Lower lobe of right lung (tissue), 2 donors: ENCODE measurements at places on chromosomes 2 and 18. TPM values are rescaled to one million over a fixed set of nuclear protein-coding genes. Genes with fewer than 3 reads are reported as not detected.

C2orf76 gene
- 11.6 TPM for total RNA-seq

KATNAL2 gene
- total RNA-seq: 3.8 TPM

TSPYL6 gene
- total RNA-seq: not detected

DSC3 gene
- total RNA-seq: 0.24 TPM

CRYBA2 gene
- total RNA-seq: not detected

AFF3 gene
- 57.3 TPM for total RNA-seq

KCNJ3 gene
- total RNA-seq: not detected

OR6B2 gene
- not detected for total RNA-seq

TRIM43 gene
- not detected for total RNA-seq

LYG2 gene
- total RNA-seq: not detected

LIPG gene
- 3.7 TPM for total RNA-seq

STARD6 gene
- not detected for total RNA-seq

GALNT14 gene
- 0.83 TPM for total RNA-seq

QPCT gene
- 8.6 TPM for total RNA-seq

SLC4A5 gene
- total RNA-seq: 4.2 TPM

NLRC4 gene
- 24.4 TPM for total RNA-seq

CYP26B1 gene
- 2.5 TPM for total RNA-seq

PAIP2B gene
- 7.7 TPM for total RNA-seq

DPP10 gene
- total RNA-seq: 0.80 TPM

CPLX4 gene
- total RNA-seq: not detected

CIB4 gene
- not detected for total RNA-seq

GPR55 gene
- 0.74 TPM for total RNA-seq

LRRTM4 gene
- total RNA-seq: 0.77 TPM

COL4A4 gene
- total RNA-seq: 24.3 TPM

UGT1A9 gene
- total RNA-seq: not detected
